ENCODE measurements at places on chromosomes 5 and 9.

DNA sequence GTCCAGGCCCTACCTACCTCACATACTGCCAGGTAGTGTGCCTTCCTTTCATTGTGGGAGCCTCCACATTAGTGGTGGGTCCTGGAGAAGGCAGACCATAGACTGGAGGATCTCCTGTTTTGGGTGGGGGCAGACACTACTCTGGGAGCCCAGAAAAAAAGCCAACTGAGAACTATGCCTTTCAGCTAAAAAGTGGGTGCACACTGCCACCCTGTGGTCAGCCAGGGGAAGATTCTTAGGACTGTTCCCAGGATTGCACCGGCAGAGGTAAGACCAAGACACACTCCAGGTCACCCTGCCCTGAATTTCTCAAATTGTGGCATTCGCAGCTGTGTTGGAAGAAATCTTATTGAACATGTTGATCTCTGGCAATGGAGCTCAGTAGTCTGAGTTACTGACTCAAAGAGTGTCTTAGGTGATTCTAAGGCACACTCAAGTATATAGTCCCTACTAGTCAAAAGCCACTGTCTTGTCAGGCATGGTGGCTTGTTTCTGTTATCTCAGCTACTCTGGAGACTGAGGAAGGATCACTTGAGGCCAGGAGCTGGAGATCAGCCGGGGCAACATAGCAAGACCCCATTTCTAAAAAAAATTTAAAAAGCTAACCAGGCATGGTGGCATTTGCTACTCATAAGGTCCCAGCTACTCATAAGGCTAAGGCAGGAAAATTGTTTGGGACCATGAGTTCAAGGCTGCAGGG is 3.6 kb downstream of the SIGMAR1 start:
- no peak for DNase-seq

- no peak for DNase-seq
These were observed 15.5 kb upstream of the TARS1 start for GRCh38 chr5:33425314-33425713.

DNA sequence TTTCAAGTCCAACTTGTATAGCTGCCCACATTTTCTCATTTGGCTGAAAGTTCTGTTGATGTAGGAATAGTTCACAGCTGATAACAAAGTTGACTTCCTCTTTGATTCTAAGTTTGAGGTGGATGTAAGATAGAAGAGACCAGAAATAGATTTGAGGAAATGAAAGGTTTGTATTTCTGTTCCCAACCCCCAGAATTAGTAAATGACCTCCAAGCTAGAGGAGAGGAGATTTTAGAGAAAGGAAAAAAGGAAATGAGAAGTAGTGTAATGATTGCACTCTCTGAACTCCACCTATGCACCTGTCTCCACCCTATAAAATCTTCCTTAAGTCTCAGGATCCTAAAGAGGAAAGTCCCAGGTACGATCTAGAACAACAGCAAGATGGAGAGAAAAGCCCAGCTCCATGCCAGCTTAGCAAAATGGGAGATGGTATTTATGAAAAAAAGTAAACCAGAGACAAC is 130.4 kb upstream of the POC5 start:
- no peak for DNase-seq

- DNase-seq: no peak
These were observed 216.9 kb downstream of the GLIS3 start for GRCh38 chr9:4082948-4083347.

- no peak for DNase-seq
These were observed 32.8 kb downstream of the ARPC5L start for GRCh38 chr9:124894741-124895170.

GRCh38 chr9:128735373-128735772 is 11.4 kb upstream of the ZDHHC12 start:
- DNase-seq: no peak
